ENCODE measurements at places on chromosomes 7 and 10.
A peak's percentile ranks its signal among the peaks of the same experiment; 100 is the strongest.

DNA sequence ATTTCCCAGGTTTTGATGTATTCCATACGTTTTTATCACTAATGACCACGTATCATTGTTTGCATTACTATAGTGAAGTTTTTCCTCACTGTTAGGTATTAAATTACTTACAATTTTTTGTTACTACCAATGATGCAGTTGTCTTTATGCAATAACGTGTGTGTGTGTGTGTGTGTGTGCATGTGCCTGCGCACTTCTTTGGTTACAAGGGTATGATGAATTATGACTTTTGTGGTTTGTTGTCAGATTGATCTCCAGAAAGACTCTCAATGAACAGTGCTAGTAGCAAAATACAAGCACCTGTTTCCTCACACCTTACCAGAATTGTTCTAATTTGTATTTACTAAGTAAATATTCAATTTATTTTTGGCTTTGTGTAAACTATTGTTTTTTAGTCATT lies 51.5 kb downstream of the MCMBP start:
- DNase-seq, result no peak

DNA sequence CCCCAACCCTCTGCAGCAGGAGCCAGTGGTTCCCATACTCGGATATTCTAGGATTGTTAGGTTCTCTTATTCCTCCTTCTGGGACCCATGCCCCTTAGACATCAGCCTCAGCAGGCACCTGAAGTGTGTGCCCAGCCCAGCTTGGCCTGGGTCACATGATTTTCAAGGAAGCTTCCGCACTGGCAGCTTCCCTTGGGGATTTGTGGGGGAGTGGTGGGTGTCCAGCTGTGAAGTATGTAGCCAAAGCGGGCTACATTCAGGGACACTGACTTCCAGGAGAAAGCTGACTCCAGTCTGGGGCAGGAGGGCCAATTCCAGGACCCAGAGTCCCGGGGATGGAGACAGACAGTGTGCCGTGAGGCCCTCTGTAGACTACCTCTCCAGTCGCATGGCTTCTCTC lies 1.3 kb downstream of the LDB1 start:
- peak; percentile 56 for DNase-seq

- DNase-seq, result no peak
Measured at GRCh38 chr7:147859486-147859885, 731.1 kb upstream of the C7orf33 start.

- no peak for DNase-seq
Measured at GRCh38 chr10:93386631-93387369, 95.3 kb downstream of the MYOF start.

GRCh38 chr7:40805361-40805760 lies 670.6 kb downstream of the SUGCT start:
- no peak for DNase-seq

- peak; percentile 75 for DNase-seq
Measured at GRCh38 chr7:44087911-44088838, 5.8 kb upstream of the POLM start.

DNA sequence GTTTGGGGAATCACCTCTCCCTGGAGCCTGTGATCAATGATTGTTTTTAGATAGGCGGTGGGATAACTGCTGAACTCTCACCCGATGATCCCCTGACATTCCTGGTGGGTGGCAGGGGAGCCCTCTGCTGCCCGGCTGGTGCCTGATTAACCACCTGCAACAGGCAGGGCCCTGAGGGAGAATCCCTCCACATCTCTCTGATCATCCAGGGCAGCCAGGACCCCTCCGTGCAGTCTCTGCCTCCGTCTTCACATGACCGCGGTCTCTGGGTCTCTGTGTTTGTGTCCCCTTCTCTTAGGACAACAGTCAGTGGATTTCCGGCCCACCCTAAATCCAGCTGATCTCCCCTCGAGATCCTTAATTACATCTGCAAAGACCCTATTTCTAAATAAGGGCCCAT lies 17.4 kb downstream of the CALML5 start:
- no peak for DNase-seq
